Stimulated activated CD4-positive, alpha-beta T cell treated with anti-CD3 and anti-CD28 coated beads, Interleukin-1b, Interleukin-23, amount 100 ng/mL, for 48 hours (primary cell): ENCODE measurements at places on chromosomes 16 and 17.

GRCh38 chr17:16327018-16327417 lies 26.3 kb downstream of the CENPV start:
- DNase-seq, result no peak

DNA sequence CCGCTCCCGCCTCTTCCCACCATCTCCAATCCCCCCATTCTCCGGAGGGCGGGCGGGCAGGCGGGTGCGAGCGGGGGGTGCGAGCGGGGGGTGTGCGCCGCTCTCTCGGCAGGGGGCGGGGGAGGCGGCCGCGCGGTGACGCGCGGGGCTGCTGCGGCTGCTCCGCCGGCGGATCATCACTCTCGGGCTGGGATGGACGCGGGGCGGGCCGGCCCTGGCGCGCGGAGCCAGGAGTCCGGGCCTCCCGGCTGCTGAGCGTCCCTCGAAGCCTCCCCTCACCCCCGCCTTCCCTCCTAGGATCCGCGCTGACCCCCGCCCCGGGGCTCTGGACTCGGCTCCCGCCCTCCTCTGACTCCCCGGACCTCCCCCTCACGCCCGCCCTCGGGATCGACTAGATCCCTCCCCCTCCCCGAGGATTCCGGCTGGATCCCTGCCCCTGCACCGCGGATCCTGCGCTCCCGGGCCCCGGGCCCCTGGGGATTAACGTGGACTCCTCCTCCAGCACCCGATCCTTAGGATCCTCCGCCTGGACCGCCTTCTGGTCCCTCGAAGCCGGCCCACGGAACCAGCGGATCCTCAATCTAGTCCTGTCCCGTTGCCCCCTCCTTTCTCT lies 946 bp upstream of the TMEM256 start:
- DNase-seq, result peak; percentile 61

GRCh38 chr16:2919511-2920255 lies 8.0 kb downstream of the FLYWCH1 start:
- peak; percentile 42 for DNase-seq

GRCh38 chr16:74718741-74719610 lies 18.3 kb upstream of the MLKL start:
- no peak for DNase-seq

- no peak for DNase-seq
Observed at GRCh38 chr17:33021731-33022408, 30.2 kb downstream of the SPACA3 start.

DNA sequence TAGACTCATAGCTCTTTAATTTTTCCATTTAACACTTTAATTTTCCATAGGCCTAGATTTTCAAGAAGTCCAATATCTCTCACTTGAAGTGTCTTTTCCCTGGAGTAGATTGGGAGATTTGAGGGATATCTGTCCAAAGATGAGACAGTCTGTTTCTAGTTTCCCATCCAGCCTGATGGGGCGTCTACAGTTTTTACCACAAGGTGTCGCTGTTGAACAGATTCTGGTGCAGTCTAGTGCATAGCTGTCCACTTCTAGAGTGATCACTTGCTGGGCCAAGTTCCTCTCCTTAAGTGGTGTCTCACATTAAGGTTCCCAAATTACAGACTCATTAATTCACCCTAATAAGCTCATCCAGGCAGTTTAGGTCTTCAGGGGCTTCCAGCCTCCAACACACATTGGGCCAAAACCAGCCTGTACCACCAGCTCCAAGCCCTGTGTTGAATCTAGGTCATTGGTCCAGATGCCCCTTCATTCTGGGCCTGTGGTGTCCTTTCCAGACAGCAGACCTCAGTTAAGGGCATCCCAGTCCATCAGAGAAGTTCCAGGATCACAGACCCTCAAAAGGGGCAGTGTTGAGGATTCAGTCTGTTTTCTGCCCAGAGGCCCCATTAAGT lies 9.4 kb downstream of the SNX20 start:
- peak; percentile 63 for DNase-seq

DNA sequence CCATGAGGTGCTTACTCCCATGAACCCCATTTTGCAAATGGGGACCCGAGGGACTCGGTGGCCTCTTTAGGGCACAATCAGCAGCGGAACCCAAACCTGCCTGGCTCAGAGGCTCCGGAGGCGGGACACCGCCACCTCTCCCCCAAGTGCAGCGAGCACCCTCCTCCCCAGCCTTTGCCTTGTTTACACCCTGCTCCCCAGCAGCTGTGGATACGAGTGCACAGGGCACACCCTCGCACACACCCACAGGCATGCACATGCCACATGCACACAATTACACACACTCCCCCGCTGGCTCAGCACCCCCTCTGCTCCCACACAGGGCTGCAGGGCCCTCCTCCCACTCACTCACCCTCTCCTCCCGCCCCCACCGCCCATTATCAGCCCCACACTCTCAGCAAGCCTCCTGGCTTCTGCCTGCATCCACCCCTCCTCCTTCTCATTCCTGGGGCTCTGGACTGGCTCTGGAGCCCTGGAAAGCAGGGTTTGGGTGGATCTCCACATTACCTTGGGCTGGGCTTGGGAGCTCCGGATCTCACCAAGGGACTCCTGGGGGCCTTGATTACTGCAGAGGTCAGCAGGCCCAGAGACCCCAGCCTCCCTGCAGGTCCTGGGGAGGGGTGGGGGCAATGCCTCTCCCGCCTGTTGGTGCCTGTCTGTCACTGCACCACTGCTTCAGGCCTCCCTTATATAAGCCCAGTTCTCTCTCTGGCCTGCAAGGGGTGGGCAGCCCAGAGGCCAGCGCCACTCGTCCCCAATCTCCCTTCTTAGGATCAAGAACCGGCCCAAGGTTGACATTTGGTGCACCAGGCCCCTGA lies 6.4 kb downstream of the PDK2 start:
- DNase-seq, result no peak

DNA sequence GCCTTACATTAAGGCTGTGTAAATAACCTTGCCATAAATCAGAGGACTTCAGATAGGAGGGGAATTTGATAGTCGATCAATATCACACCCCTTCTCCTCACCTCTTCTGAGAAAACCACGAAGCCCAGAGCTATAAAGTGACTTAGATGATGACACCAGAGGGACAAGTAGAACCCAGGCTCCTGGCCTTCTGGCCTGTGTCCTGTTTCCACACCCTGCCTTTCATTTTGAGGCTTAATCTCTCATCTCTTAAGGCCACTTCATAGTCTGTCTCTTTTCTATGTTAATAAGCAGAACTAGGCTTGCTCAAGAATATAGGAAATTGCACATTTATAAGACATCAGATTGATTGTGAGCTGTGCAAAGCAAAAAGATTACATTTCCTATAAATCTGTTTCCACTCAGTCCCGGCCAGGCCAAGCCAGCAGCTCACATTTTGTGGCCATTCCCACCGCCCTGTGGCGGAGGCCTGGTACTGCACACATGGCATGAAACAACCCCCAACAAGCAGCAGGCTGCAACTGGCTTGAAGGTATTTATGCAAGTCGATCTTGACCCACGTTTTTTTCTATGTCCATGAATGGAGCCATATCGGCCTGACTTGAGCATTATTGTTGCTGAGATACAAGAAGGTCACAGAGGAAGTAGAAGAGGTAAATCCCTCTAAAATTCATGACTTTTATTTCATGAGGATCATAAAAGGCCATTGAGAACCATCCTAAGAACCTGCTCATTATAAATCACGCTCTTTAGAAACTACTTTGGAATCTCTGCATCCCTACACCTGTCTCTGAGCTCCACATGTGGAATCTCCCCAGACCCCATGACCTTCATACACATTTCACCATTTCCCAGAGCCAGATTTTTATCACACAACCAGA lies 93.7 kb downstream of the PMP22 start:
- peak; percentile 34 for DNase-seq

DNA sequence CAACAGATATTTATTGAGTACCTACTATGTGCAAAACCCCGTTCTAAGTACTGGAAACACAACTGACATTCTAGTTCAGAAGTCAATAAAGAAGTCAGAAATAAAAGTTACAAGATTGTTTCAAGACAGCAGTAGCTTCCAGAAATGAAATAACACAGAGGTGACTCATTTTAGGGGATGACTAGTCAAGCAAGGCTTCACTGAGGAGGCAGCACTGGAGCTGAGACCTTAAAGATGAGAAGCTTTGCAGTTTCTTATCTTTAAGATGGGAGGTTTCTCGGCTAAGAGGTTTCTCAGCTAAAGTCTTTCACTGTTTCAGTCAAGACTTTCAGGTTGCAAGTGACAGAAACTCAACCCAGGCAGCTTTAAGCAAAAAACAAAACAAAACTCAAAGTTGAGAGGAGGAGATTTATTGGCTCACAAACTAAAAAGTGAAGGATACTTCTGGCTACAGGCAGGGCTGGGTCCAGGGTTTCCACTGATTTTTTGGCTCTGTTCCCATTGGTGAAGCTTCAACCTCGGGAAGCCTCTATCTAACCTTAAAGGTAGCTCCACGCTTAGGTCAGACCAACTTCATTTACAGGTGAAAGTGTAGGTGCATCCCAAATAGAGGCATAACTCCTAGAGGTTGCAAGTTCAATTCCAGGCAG lies 7.4 kb upstream of the MMP2 start:
- DNase-seq, result peak; percentile 39

DNA sequence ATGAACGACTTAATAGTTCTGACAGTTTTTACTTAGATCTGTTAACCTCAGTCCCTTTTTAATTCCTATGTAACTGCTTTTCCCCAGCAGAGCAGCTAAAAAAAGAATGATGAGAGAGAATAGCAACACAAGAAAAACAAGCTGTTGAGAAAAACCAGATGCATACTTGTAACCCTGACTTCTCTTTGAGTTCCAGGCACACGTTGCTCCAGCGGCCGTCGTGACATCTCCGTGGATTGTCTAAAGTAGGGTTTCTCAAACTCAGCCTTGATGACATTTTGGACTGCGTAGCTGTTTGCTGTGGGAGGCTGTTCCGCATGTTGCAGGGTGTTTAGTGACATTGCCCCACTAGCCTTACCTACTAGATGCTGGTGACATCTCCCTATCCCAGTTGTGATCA lies 324.0 kb downstream of the SNX29 start:
- DNase-seq, result no peak

GRCh38 chr17:47072886-47073285 lies 93.8 kb upstream of the RPRML start:
- DNase-seq, result no peak

- no peak for DNase-seq
Observed at GRCh38 chr16:12009462-12009861, 32.9 kb downstream of the SNX29 start.

GRCh38 chr17:42275527-42276358 lies 448 bp downstream of the STAT5B start:
- DNase-seq, result peak; percentile 19

GRCh38 chr16:86604436-86605193 lies 26.3 kb downstream of the FOXL1 start:
- peak; percentile 34 for DNase-seq

- DNase-seq, result no peak
Observed at GRCh38 chr16:55021595-55022475, 91.2 kb downstream of the IRX5 start.

GRCh38 chr16:64074706-64075105 lies 1047.2 kb downstream of the CDH11 start:
- DNase-seq, result no peak

DNA sequence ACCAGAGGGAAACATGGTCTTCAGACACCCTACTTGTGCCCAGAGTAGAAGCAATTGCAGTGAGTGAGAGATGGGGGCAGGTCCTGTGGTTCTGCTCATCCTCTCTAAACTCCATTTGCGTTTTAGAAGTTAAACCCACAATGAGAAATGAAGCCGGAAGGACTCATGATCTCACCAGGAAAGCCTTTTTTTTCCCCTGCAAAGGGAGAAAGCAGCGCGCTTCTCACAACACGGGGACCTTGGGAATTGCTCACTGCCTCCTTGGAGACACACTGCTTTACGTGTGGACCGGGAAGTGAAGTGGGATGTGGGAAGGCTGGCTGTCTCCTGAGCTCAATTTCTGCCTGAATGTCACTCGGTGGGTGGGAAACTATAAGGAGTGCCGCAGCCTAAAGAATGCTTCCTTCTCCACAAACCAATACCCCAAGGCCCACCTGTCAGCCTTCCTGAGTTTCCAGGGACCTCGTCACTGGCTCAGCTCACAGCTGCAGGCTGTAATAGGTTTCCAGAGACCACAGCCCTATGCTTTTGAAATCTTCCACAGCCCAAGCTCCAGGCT lies 365.4 kb downstream of the XYLT1 start:
- no peak for DNase-seq

DNA sequence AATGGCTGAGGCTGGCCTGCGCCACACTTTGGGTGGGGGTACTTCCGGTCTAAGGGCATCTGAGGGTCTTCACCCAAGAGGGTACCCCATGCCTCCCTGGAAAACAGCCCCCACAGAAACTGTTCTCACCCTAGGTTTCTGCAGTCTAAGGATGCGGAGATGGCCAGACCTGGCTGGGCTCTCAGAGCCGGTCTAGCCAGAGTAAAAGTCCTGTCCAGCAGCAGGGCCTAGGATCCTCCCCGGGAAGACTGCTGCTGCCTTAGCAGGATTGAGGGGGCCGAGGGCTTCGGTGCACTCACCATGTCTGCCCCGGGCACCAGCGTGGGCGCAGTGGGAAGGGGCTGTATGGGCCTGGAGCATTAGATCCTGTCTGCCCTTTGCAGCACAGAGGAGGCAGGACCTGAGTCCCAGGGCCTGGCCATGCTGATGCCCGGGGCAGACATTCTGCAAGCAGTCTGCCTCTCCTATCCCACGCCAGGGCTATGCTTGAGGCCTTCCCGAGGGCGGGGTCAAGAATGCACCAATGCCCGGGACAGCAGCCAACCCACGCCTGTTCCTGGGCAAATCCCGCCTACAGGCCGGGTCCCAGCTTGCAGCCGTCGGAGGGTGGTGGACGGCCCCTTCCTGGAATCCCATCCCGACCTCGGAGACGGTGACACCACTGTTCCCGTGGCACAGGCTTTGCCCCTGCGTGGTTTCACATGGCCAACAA lies 54.7 kb downstream of the CBFA2T3 start:
- DNase-seq, result no peak

DNA sequence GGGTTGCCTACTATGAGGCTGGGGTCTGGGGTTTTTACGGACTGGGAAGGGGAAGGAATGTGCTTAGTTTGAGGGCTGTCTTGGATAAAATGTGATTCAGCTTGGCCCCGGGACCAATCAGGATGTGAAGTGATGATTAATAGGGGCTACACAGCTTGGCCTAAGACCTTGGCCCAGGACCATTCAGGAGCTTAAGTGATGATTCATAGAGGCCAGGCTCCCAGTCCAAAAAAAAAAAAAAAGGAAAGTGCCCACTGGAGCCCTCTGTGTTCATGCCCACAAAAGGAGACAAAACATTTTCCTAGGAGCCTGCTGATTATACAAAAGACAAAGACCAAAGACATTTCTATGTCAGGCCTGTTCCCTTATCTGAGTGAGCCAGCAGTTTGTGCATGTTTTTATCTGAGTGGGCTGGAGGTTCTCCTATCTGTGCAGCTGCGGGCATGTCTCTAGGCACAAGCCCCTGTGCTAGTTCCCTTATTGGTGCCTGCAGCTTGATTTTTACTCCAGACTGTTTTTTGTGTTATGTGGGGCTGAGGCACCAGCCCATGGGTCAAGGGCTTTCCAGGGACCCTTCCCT lies 898.2 kb upstream of the GOT2 start:
- no peak for DNase-seq

GRCh38 chr16:85856079-85856478 lies 42.9 kb upstream of the IRF8 start:
- DNase-seq, result no peak

DNA sequence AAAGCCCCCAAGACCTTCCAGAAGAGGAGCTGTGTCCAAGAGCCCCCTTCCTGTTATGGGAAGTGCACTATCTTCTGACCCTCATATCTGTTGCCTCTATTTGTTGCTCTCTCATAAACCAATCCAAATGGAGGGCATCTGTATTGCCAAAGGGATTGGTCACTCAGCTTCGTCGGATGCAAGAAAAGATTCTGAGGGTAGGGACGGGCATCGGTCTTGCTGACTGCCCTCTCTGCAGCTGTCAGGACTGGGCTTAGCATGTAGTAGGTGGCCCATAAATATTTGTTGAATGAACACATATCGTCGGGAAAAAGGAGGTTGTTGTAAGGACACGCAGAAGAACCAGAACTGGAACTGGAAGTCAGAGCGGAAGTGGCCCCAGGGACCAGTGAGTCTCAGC lies 44.1 kb downstream of the CCDC42 start:
- no peak for DNase-seq
